A549 (cell line): ENCODE measurements at places on chromosomes 5 and 9. TPM values are rescaled to one million over a fixed set of nuclear protein-coding genes. Genes with fewer than 3 reads are reported as not detected.

GRCh38 chr9:120513825-120514396, 66.1 kb downstream of the CDK5RAP2 start:
- DNase-seq = no peak

- DNase-seq = no peak
Measured at GRCh38 chr5:144114571-144114970, 55.9 kb downstream of the YIPF5 start.

PTPRD gene
- polyA plus RNA-seq = 0.29 to 0.39 TPM (median 0.36 TPM) in 3 replicates

RANBP3L gene
- not detected in 3 replicates for polyA plus RNA-seq

- no peak for DNase-seq
Measured at GRCh38 chr5:56995596-56995995, 43.7 kb upstream of the MIER3 start.

GRCh38 chr5:145554399-145554798, 280.7 kb downstream of the PRELID2 start:
- DNase-seq = no peak

DNA sequence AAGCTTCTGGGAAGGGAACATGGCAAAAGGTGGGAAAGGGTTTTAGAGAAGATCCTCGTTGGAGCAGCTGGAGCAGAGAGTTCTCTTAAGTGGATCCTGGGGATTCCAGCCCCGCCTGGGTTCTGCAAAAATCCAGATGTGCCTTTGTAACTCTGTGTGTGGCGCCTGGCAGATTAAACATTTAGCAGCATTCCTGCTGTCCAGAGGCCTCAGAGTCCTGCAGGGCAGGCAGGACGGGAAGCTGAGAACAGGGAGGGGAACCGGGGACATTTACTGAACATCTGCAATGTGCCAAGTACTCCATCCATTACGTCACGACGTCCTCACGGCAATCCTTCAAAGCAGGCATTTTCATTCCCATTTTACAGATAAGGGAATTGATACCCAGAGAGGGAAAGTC, 6.0 kb downstream of the EIF4E1B start:
- no peak for DNase-seq

DNA sequence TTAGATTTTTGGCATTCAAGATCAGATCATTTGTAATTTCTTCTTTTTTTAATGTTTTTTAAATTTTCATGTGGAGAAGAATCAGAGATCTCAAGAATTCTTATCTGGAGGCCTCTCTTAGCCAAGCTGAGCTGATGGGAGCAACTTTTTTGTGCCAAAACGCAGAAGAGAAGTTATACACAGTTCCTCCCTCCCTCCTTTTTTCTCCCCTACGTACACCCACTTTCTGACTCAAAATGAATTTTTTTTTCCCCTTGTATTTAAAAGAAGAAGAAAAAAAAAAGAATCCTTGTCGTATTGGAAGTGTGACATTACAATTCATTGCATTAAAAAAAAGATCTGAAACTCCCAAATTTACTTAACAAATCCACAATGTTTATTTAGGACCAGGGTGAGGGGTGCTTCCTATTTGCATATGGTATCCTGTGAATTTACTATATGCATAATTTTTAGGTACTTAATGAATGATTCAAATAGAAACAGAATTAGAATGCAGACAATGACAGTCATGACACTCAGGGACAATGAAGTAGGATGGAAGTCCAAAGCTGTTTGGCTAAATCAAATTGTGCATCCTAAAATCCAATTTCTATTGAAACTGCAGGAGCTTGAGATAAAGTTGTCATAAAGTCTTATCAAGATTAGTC, 54.4 kb downstream of the EBF1 start:
- DNase-seq = no peak
